Trophoblast cell (in vitro differentiated cells and primary cell): ENCODE measurements at places on chromosomes 12 and 14.

DNA sequence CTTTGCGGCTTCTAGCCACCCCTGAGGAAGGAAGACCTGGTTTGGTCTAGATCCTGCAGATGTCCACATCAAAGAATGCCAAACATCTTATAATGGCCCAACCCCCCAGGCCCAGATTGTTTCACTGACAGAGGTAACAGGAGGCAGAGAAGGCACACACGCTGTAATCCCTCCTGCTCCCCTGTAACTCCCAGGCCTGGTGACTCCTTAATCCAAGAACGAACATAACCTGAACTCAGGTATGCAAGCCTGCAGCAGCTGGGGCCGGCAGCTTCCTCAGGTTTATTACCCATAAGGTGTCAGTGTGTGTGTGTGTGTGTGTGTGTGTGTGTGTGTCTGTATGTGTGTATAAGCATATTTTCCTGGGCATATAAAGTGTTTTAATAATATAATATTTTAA, 52.7 kb downstream of the ERH start:
- peak; percentile 48 for DNase-seq

GRCh38 chr12:116295327-116296263, 18.1 kb upstream of the MED13L start:
- no peak for DNase-seq

DNA sequence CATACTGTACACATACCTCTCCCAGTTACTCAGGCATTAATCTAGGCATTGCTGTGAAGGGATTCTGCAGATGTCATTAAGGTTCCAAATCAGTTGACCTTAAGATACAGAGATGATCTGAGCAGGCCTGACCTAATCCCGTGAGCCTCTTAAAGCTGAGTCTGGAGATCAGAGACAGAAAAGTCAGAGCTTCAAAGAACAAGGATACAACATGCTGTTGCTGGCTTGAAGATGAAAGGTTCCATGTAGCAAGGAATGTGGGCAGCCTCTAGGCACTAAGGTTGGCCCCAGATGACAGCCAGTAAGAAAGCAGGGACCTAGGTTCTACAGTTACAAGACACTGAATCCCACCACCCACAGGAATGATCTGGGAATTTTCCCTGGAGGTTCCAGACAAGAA, 81.1 kb downstream of the MAP1LC3B2 start:
- no peak for DNase-seq

- DNase-seq: peak; percentile 57
Observed at GRCh38 chr12:52669426-52669825, 10.8 kb downstream of the KRT1 start.

- DNase-seq: no peak
Observed at GRCh38 chr14:64081174-64081746, 212.9 kb downstream of the ESR2 start.

- no peak for DNase-seq
Observed at GRCh38 chr12:52800259-52800917, 4.5 kb upstream of the KRT3 start.

GRCh38 chr12:68158432-68158831, 1.1 kb downstream of the IFNG start:
- DNase-seq: no peak

- DNase-seq: no peak
Observed at GRCh38 chr14:67111022-67111421, 78.2 kb upstream of the GARIN2 start.

- no peak for DNase-seq
Observed at GRCh38 chr14:98682033-98682432, 590.0 kb downstream of the BCL11B start.

DNA sequence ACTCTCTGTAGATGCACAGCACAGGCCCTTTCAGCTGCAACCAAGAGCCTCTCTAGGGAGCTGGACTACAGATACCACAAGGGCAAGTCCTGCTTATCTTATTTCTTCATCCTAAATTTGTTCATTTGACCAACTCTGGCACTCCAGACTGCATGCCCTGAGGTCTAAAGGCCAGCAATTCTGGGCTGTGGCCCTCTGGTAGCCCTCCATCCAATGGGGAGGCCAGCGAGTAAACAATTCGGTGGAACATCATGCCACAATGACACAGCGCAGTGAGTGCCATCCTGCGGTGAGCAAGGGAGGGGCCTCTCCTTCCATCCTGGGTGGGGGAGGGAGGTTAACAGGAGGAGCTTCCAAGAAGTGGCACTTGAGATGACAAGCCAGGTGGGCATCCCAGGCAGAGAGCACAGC, 652 bp upstream of the SELPLG start:
- DNase-seq: no peak

- no peak for DNase-seq
Observed at GRCh38 chr14:71416392-71416791, 509.1 kb downstream of the PCNX1 start.

GRCh38 chr12:14186193-14186502, 179.3 kb upstream of the ATF7IP start:
- DNase-seq: no peak

DNA sequence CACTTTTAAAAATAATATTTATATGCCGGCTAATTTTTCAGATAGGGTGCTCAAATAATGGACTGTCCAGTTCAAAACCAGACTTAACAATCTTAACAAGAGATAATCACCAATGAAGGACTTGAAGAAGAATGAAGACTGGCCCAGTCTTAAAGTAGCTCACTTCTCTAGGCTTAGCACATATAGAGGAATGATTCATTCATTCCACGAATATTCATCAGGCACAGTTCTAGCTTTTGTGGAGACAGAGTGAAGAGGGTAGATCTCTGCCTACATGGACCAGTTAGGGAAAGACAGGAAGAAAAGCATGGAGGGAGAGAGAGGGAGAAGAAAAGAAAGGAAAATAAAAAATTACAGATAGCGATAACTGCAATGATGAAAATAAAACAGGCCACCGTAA, 42.8 kb upstream of the METAP2 start:
- DNase-seq: no peak

DNA sequence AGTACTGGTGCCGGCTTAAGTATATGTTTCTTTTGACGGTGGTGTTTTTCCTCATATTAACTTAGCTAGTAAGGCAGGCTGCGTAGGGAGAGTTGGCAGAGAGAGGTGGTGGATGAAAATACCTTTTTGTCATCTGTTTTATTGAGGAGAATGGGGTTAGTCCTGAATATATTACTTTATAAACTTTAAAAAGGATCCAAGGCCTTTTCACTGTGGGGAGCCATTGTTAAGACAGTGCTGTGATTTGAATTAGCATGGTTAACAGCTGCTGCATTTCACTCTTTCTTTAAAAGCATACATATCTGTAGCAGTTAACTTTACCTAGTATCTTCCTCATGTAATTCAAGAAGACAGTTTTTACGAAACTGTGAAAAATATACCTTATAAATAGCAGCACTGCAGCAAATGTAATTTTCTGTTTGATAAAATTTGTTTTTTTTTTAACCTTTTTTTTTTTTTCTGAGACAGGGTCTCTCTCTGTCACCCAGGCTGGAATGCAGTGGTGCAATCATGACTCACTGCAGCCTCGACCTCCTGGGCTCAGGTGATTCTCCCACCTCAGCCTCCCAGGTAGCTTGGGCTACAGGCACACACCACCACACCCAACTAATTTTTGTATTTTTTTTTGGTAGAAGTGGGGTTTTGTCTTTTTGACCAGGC, 57.1 kb downstream of the AEBP2 start:
- DNase-seq: no peak

DNA sequence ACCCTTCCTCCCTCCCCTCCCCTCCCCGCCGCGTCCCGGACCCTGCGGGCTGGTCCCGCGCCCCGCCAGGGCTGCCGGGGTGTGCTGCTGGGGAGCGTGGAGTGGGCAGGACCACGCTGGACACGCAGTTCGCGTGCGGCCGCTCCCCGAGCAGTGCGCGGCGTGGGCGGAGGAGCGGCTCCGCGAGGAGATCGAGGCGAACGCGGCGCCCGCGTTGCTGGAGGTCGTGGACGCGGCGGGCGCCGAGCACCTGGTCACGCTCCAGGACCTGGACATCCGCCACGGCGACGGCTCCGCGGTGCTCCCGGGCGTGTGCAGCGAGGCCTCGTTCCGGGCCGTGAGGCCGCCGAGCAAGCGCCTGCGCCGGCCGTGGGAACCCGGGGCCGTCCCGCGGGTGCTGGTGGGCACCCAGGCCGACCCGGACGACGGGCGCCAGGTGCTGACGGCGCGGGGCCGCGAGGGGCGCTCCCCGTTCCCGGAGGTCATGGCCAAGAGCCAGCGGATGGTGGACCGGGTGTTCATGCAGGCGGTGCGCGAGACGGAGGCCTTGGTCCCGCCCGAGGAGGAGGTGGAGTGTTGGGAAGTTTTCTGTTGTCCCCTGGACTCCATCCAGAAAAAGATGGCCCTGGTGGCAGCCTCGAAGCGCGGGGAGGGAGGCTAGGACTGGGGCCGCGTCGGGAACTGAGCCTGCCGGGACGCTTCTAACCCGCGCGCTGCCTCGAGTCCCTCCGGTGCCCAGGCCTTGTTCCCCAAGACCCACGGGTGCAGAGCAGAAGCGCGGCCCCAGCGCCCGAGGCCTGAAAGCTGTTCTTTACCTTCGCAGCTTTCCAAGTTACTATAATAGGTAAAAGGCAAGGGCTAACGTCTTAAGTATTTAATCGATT, 54.7 kb upstream of the EIF5 start:
- no peak for DNase-seq

DNA sequence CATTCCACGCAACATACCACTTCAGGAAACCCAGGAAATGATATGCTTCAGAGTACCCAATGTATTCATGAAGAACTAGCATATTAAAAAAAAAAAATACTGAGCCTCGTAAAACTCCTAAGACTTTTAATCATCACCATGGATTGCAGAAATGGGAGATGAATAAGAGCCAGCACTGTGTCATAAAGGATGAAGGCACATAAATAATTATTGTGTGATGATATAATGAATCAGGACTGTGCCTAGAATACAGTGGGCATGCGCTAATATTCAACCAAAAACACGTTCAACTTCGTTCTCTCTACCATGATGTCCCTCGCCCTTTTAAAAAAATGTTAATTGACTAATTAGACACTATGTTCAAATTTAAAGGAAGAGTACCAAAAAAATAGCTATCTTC, 68.7 kb downstream of the CIT start:
- no peak for DNase-seq

DNA sequence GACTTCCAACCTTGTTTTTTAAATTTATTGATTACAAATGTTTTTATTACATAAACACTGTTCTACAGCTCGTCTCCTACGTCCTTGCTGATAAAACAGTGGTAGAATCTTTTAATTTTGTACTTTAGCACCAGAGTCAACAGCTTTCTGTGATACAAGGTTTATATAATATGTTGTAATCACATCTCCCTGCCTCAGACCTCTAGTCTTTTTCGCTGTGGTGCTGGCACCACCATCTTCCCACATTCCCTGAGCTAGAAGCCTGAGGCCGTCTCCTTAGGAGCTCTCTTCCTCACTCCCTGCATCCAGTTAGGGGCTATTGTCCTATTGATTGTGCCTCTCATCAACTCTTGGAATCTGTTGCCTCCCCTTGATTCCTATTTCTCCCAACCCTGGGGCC, 17.1 kb downstream of the MTHFD1 start:
- peak; percentile 63 for DNase-seq

GRCh38 chr12:99339663-99340062, 307.9 kb upstream of the GARIN6 start:
- no peak for DNase-seq

DNA sequence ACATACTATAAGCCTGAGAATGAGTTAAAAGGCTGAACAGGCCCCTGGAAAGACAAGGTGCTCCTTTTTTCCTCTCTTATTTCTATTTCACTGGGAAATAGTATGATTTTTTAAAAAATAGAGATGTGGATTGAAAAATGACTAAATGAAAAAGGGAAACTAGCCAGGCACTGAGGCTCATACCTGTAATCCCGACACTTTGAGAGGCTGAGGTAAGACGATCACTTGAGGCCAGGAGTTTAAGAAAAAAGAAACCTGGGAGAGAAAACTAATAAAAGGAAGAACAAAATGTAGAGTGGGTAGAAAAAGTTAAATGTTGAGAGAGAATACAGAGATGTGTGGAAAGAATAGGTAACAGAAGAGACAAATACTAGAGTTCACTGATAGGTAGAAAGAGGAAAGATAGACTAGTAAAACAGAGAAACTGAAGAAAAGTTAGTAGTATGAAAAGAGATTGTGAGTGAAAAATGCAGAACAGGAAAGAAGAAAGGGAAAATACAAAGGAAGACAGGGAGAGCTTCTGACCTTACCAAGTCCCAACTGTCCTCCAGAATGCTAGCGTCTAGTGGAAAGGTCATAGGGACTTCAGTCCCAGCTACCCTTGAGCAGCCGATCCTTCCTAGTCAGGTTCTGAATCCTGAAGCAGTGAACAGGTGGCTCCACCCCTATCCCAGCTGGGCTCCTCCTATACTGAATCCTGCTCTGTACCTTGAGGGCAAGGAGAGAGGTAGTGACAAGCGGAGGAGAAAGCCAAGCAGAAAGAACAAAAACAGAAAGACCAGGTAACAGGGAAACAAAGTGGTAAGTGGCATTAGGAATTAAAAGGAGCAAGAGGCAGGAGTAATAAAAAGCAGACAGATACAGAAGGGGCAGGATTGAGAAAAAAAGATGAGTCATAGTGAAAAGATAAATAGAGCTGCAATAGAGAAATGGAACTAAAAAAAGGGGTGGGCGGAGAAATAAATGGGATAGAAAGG, 7.3 kb downstream of the TMEM116 start:
- DNase-seq: peak; percentile 13

GRCh38 chr14:92528486-92529100, 15.0 kb downstream of the RIN3 start:
- no peak for DNase-seq

DNA sequence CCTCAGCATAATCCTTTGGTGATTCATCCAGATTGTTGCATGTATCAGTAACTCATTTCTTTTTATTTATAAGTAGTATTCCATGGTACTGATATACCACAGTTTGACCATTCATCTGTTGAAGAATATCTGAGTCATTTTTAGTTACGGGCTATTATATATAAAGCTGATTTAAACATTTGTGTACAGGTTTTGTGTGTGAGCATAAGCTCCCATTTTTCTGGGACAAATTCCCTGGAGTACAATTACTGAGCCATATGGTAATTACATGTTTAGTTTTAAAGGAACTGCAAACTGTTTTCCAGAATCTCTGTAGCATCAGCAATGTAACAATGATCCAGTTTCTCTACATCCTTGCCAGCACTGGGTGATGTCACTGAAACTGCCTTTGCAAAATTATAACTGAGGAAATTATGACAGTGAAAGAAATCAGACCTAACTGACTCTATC, 236.2 kb upstream of the KRR1 start:
- peak; percentile 29 for DNase-seq

DNA sequence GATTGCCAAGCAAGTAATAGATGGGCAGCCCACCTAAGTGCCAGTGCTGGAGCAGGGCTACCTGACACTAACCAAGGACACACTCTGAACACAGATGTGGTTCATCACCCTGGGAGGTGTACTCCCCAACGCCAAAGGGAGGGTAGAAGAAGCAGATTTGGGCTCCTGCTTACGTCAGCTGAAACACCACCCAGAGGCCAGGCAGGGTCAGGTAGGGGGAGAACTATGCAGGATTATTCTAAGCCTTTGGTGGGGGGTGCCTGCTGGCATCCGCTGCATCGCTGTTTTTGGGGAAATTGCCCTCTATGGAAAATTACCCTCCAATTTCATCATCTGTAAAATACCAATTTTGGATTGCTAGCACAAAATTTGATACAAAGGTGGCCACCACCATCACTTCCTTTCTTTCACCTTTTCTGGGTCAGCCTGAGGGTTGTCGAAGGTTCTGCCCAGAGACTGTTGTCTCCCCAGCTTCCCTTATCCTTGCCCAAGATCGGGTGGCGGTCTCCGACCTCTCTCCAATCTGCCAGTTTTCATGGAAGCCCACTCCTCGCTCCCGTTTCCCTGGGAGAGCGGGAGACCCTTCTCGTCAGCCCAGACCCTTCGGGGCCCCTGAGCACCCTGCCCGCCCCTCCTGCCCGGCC, 535 bp downstream of the BIN2 start:
- peak; percentile 12 for DNase-seq
